ENCODE measurements at places on chromosomes 11 and 22.
A peak's percentile ranks its signal among the peaks of the same experiment; 100 is the strongest.

DNA sequence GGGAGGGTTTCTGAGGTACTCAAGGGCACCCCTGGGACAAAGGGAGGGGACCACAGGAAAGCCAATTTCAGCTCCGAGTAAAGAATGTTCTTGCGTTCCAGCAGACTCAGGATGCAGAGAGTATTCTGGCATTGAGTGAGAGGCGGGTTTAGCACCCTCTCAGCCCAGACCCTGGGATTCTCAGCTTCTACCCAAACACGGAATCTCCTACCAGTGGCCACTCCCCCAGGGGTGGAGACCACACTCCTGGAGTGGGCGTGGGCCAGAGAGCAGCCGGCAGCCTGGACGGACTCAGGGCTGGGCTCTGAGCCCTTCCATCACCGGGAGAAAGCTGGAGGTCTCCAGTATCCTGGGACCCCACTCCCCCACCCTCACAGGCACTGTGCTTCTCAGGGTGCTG is 26.1 kb upstream of the TTLL12 start:
- no peak for DNase-seq

GRCh38 chr11:37718431-37718999 is 1120.5 kb upstream of the RAG2 start:
- no peak for DNase-seq

DNA sequence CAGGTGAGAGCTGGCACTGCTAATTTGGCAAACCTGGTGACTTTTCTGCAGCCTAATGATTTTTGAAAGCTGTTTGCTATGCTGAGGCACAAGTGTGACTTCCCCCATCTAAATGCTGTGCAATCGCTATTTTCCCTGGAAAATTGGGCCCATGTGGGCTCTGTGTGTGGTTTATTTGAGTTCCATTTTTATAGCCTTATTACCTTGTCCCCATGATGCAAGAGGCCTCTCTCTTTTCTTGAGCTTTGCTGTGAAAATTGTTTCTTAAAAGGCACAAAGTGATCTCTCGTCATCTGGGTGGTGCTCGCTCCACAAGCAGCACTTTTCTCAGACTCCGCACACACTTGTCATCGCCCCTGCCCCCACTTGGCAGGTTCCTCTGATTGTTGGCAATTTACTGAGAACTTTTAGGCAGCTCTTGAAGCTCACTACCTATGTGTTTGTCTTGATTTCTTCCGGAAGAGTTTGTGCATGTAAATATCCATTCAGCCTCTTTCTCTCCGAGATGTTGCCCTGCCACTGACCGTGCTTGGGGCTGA is 24.9 kb downstream of the BMAL1 start:
- no peak for DNase-seq

DNA sequence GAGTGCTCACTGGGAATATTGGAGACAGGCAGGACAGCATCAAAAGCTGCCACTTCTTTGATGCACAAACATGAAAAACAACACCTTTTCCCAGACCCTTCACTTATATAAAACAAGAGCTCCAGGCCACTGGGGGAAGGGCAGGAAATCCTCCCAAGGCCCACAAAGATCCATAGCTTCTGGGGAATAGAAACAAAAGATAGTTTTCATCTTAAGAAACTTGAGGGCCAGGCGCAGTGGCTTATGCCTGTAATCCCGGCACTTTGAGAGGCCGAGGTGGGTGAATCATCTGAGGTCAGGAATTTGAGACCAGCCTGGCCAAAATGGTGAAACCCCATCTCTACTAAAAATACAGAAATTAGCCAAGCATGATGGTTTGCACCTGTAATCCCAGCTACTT is 15.3 kb downstream of the RTL6 start:
- DNase-seq: no peak

- DNase-seq: peak; percentile 79
These were observed 638 bp upstream of the PITPNM1 start for GRCh38 chr11:67505605-67506396.

GRCh38 chr11:2759228-2760195 is 59.7 kb upstream of the KCNQ1OT1 start:
- no peak for DNase-seq

- no peak for DNase-seq
These were observed 105.5 kb downstream of the PARVA start for GRCh38 chr11:12482839-12483238.

DNA sequence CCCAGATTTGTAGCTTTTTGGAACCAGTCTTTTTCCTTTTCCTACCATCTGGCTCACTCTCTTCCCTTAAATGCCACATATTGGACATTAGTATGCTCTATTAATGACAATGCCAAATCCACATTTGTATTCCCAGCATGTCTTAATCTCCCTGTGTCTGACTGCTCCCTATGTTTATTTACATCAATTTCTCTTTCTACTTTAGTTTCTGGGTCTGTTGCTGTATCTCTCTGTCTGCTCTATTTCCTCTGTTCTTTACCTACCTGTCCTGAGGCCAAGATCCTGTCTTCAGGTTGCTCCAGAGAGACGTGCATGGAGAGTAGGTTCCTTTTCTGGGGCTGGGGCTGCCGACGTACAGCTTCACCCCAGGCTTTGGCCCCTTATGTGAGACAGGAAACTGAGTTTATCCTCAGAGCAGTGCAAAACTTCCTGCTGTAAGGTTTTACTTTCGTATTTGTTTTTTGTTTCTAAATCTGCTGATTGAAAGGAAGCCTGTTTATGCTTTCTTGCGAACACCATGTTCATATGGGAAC is 25.6 kb downstream of the OR2AG2 start:
- DNase-seq: no peak

- no peak for DNase-seq
These were observed 23.8 kb downstream of the OPCML start for GRCh38 chr11:133508468-133508867.

DNA sequence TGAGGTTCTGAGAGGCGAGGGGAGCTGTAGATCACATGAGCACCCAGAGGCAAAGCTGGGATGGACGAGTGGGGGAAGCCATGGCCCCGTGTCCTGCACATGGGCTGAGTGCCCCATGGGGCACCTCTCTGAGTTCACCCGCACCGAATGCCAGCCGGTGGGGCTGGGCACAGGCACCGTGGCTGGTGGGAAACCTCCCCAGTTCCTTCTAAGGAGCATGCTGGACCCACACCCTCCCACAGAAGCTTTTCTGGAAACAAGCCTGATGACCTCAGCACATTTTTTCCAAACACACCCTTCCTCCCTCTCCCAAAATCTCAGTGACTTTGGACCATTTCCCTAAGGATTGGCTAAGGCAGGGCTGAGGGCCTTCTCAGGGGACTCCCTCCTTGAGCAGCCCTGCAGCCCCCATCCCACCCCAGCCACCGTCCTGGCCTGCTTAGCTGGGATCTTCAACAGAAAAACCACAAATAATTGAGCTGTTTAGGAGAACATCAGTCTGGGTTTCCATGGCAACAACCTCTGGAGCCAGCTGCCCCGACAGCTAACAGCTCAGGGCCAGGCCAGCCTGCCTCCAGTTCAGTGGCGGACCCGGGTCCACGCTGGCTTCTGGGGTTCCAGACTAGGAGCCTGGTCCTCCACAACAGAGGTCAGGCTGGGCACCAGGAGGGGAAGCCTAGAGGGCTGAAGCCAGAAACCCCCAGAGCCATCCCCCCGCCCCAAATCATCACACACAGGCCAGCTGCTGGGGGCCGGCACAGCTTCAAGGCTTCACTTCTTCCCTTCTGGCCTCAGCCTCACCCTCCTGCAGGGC is 18.1 kb upstream of the LINC01488 start:
- DNase-seq: no peak

DNA sequence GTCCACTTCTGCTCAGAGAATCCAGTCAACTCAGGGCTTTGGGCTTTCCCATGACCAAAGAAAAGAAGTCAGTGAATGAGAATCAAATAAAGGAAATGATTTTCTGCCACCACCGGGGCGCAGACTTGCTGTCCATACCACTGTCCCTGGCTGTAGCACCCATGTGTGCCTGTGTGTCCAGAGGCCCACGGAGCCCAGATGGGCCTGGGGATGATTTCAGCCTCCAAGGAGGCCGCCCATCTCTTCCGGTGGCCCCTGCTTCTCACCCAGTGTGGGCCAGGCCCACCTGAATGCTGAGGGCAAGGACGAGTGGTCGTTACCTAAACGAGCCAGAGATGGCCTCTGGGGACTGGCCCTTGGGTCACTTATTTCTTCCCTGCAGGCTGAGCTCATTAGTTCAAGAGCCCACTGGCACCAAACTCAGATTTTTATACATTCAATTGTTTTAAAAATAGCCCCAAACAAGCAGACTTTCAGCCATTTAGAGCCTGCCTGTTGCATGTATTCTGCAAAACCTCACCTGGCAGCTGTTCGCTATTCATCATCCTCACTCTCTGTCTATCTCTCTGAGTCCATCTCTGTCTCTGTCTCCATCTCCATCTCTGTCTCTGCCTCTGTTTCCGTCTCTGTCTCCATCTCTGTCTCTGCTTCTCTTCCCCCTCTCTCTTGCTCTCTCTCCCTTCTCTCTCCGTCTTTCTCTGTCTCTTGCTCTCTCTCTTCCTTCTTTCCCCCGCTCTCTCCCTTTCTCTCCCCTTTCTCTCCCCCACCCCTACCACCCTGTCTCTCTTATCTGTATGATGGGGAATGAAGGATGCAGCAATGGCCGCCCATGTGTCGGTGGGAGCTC is 24.2 kb downstream of the KRTAP5-5 start:
- DNase-seq: no peak

DNA sequence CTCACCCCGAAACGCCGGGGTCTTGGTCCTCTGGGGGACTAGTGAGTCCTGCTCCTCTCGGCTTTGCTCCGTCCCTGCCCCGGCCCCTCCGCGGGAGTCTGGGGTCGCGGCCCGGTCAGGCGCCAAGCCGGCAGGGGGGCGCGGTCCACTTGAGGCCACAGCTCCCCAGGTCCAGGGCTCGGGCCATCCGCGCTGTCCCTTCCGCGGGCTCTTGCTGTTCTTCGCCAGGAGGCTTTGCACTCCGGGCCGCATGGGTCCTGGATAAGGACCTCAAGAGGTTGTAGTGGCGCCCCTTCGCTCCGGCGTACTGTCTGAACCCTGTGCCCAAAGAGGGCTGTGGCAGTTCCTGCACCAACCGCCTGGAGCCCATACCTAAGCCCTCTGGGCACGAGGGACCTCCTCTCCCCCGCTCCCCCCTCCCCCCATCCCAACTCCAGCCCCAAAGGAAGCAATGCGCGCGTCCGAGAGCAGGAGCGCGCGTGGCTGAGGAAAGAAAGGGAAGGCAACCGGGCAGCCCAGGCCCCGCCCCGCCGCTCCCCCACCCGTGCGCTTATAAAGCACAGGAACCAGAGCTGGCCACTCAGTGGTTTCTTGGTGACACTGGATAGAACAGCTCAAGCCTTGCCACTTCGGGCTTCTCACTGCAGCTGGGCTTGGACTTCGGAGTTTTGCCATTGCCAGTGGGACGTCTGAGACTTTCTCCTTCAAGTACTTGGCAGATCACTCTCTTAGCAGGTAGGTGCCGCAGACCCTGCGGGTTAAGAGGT is at the start of gene ADM:
ADM (plus strand) TSS at position 579 of the 767 bp plus-strand sequence. CDS start 628 bp downstream, outside the sequence.
- no peak for DNase-seq

DNA sequence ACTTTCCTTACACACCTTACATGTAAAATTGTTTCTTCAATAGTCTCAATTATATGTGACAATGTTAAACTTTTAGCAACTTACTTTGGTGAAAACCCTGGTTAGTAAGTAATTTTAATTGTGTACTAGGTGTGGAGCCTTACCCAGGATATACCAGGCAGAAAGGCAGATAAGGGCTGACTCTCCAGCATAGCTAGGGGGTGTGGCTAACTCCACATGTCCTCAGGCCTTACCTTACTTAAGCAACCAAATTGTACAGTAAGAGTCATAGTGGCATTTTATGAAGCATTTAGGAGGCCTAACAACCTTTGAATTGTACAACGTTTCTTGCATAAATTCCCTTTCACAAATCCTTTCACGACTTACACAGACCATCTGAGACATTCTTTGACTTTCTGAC is 118.2 kb upstream of the OR9Q1 start:
- no peak for DNase-seq

GRCh38 chr11:108927791-108928545 is 263.1 kb downstream of the DDX10 start:
- no peak for DNase-seq

DNA sequence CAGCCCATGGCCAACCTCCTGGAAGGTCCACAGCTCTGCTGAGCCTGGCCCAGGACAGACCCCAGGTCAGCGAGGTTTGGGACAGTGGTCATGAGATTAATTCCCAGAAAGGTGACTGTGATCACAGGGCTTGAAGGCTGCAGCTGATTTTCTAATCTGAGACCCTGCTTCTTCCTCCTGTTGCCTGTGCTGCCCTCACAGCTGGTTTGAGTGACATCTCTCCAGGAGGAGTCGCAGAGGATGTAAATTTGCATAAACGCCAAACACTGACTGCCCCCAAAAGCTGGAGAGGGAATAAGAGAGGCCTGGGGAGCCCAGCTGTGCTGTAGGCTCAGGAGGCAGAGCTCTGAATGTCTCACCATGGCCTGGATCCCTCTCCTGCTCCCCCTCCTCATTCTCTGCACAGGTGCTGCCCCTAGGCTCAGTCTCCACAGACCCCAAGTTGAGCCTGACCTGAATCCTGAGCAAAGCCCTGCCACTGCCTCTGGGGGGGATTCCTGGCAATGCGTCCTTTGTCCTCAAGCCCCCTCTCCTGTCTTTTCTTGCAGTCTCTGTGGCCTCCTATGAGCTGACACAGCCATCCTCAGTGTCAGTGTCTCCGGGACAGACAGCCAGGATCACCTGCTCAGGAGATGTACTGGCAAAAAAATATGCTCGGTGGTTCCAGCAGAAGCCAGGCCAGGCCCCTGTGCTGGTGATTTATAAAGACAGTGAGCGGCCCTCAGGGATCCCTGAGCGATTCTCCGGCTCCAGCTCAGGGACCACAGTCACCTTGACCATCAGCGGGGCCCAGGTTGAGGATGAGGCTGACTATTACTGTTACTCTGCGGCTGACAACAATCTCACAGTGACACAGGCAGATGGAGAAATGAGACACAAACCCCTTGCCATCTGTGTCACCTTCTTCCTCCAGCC is 23.8 kb downstream of the GGTLC2 start:
- DNase-seq: no peak

DNA sequence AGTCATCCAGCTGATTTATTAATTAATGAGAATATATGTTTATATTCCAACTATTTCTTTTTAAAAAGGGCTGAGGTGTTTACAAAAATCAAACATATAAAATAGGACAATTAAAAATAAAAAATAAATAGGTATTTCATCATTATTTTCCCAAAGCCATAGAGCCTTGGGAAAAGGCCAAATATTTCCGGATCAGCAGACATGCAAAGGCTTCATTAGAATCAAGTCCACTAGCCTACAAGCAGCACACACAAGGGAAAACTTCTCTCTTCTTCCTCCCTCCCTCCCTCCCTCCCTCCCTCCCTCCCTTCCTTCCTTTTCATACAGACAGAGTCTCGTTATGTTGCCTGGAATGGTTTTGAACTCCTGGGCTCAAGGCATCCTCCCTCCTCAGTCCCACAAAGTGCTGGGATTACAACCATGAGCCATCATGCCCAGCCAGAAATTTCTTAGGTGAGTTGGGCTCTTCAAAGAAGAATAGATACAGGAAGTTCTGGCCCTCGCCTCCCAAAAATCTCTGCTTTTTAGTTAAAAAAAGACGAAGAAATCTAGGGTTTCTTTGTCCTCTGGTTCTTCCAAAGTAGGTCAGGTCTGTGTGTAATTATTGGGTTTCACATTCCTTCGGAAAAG is 121.2 kb downstream of the SIK3 start:
- DNase-seq: no peak

GRCh38 chr11:10261821-10262220 is 32.2 kb downstream of the SBF2 start:
- DNase-seq: no peak
